ENCODE measurements at places on chromosomes 11 and 22. TPM values are rescaled to one million over a fixed set of nuclear protein-coding genes. Genes with fewer than 3 reads are reported as not detected.

The BARX2 gene
- 2.3 TPM for polyA plus RNA-seq

The KRTAP5-1 gene
- polyA plus RNA-seq = not detected

The SPA17 gene
- 26.0 TPM for polyA plus RNA-seq

The DGCR6 gene
- 0.42 TPM for polyA plus RNA-seq

The OR56A3 gene
- not detected for polyA plus RNA-seq

The SWAP70 gene
- polyA plus RNA-seq = 9.5 TPM

The C22orf23 gene
- polyA plus RNA-seq = 0.10 TPM

The GALNT18 gene
- polyA plus RNA-seq = 30.2 TPM

The SIK2 gene
- polyA plus RNA-seq = 2.3 TPM

The SESN3 gene
- 1.9 TPM for polyA plus RNA-seq

DNA sequence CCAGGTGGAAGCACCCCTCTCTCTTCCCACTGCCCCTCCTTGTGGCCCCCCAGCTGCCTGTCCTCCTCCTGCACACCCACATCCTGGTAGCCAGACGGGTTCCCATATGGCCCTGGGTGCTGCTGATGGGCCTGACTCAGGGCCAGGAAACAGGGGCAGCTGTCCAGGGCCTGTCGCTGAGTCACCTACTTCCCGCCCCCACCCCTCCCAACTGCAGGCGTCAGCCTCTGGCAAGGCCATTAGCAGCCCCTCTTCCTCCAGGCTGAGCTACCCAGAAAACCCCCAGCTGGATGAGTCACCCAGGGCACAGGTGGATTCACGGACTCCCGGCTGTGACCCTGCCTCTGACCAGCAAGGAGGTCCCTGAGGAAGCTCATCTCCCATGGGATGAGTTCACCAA is 6.9 kb upstream of the GAL start:
- no peak for DNase-seq

- DNase-seq = no peak
Measured at GRCh38 chr22:38715176-38715764, 9.5 kb downstream of the GTPBP1 start.

GRCh38 chr22:27581236-27581635 is 220.3 kb downstream of the MN1 start:
- DNase-seq = no peak

GRCh38 chr11:45113807-45114206 is 32.6 kb upstream of the PRDM11 start:
- DNase-seq = no peak

DNA sequence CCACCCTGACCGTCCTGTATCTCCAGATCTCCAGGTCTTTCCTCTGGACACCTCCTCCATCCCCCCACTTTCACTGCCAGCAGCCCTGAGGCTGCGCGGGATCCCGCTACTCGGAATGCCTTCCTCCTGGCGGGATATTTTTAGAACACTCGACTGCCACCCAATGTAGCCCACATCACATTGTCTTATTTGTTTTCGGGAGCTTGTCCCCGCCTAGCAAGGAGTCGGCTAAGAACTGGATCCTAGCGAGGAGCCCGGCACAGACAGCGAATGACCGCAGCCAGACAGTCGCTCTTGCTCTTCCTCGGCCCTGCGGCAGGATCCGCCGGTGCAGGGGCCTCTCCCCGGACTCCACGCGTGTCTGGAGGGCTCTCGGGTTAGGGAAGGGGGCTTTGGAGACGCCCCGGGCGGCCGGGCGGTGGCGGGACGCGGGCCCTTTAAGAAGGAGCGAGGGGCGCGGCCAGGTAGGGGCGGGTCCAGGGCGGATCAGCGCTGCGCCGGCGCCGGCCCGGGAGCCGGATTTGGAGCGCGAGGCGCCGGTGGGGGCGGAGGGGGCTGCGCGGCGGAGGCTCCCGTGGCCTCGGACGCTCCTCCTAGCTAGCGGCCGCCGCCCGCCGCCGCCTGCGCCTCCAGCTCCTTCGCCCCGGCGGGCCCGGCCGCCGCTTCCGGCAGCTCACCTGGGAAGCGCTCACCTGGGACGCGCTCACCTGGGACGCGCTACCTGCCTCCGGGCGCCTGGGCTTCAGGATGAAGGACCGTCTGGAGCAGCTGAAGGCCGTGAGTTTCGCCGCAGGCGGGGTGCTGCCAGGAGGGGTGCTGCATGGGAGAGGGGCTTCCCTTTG is at the start of gene STX3:
Gene STX3, plus strand, starts transcription at position 518 of the 842 bp plus-strand sequence. Its CDS starts 230 bp downstream, at position 748.
- peak; percentile 88 for DNase-seq

DNA sequence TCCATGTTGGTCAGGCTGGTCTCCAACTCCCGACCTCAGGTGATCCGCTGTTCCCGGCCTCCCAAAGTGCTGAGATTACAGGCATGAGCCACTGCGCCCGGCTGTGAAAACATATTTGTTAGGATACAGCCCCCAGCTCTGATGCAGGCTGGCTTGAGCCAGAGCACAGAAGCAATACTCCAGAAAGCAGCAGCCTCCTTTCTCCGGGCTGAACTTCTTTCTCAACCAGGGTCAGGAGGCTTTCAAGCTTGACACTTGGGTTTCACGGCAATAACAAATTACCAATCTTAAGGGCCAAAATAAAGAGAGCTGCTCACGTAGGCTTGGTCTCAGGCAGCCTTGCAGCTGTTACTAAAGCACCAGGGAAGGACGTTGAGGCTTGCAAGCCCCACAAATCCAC is 10.8 kb upstream of the CECR2 start:
- no peak for DNase-seq

GRCh38 chr22:29524442-29525191 is 28.9 kb downstream of the THOC5 start:
- DNase-seq = no peak

DNA sequence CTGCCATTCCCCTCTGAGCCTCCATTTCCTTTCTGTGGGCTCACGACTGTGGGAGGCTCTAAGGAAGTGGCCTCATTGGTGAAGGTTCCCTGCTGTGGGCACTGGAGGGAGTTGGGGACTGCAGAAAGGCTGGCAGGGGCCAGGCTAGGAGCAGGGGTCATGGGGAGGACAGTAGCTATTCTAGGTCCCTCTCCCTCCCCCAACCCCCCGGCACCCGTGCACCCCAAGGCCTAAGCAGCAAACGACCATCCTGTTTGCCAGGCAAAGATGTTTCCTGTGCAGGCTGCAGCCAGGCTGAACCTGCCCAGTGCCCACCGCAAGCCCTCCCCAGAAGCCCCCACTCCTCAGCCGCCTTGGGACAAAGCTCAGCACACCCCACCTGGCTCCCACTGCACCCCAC is 189.4 kb downstream of the MN1 start:
- no peak for DNase-seq

DNA sequence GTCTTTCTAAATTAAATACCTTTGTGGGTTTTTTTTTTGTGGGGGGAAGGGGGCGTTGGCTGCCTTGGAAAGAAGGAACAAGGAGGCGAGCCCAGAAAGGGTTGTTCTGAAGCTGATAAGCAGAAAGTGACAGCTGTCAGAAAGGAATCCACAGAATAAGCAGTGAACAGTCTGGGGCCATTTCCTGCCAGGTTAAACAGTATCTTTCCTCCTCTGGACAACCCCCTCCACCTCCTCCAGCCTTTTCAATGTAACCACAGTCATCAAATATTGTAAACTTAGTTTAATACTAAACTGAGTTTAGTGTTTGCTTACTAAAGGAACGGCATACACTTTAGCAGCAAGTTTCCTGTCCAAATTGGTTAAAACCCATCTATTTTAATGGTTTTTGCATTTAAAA is 271.2 kb upstream of the SYN3 start:
- no peak for DNase-seq

DNA sequence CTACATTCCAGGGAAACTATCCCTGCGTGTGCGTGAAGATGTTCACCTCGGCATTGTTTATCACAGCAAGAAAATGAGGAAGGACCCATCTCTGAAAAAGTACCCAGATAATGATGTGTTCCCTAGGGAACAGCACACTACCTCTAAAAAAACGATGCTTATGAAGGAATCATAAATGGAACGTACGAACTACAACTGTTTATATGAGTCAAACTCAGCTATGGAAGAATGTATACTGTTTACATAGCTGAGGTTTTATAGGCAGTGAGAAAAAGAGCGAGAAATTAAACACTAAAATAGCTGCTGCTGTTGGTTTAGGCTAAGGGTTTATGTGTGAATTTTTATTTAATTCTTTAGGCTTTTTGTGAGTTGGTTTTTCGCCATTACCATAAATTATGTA is 48.9 kb downstream of the APOL1 start:
- no peak for DNase-seq

DNA sequence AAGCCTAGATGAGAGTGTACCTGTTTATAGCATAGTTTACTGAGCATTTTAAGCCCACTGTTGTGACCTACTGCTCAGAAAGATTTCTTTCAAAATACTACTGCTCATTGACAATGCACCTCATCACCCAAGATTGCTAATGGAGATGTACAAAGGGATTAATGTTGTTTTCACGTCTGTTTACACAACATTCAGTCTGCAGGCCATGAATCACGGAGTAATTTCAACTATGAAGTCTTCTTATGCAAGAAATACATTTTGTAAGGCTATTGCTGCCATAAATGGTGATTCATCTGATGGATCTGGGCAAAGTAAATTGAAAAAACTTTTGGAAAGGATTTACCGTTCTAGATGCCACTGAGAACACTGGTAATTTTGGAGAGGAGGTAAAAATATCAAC is 112.9 kb downstream of the KIF18A start:
- peak; percentile 14 for DNase-seq

GRCh38 chr22:33380789-33381530 is 322.8 kb upstream of the SYN3 start:
- peak; percentile 98 for DNase-seq

DNA sequence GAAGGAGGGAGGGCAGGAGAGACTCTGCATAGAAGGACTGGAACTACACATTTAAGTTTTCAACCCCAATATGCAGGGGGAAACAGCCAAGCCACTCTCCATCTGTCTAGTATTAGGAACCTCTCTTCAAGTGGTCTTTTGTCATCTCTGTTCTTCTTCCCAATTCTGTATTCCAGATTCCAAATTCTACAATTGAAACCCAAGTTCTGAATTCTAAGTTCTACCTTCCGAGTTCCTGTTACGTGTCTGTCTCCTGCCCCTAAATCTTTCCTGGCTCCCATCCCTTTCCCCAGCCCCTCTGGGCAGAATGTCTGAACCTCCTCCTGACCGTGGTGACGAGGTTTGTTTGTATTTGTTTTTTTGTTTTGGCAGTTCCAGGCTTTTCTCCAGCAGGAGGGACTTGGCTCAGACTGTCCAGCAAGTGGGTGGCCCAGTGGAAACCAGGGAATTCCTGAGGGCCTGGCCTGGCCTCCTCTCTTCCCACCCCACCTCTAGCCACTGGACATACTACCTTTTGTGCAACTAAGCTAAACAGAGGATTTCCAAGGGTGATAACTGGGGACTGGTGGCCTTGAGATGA is 1.6 kb upstream of the THOC5 start:
- no peak for DNase-seq

DNA sequence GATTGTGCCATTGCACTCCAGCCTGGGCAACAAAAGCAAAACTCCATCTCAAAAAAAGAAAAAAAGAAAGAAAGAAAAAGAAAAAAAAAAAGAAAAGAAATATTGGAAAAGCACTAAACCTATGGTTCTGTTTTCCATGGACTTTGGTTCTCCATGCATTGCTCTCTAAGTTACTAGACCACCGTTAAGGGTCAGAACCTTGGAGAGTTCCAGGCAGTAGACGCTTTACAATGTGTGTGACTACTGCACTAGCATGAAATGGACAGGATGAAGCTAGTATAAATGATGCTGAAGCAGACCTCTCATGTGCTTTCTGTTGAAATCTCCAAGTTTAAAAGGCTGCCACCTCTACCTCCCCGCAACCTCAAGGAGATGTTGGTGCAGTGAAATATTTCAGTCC is 63.5 kb downstream of the SIK2 start:
- DNase-seq = no peak

DNA sequence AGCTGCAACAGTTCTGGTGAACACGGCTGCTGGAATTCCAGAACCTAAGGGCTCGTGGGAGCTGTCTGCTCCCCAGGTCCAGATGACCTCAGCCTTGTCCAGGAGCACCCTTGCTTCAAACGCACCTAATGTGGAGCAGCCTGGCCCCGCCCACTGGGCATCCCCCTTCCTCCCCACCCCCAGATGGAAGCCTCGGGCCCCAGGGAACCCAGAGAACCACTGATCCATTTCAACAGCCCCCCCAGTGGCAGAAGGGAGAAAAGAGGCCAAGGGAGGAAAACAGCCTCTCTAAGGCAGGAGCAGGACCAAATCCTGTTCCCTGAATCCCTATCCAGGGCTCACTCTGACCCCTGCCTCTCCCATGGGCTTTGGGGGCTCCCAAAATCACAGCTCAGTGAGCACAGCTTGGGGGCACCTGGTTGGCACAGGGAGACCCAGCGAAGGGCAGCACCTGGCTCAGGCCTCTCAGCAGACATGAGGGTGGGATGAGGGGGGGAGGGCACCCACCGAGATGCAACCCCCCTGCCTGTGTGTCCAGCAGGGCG is 1.2 kb downstream of the CYTH4 start:
- no peak for DNase-seq

GRCh38 chr22:24758164-24758799 is 16.2 kb downstream of the PIWIL3 start:
- DNase-seq = peak; percentile 15

GRCh38 chr11:86486261-86487030 is 111.8 kb downstream of the CCDC81 start:
- no peak for DNase-seq

DNA sequence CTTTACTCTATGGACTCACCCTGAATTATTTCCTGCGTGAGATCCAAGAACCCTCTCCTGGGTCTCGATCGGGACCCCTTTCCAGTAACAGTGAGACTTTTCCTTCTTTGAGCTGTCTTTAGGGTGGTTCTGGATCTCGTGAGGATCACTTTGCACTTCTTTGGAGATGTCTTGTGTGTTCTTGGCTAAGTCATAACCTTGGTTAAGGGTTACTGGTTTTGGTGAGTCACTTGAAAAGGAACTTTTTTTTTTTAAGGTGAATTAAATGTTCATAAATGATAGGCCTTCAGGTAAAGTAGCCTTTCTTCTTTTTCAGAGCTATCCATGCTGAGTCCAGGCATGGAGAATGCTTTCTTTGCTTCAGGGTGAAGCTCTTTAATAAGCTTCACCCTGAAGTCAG is 19.4 kb upstream of the GSTP1 start:
- DNase-seq = peak; percentile 48

DNA sequence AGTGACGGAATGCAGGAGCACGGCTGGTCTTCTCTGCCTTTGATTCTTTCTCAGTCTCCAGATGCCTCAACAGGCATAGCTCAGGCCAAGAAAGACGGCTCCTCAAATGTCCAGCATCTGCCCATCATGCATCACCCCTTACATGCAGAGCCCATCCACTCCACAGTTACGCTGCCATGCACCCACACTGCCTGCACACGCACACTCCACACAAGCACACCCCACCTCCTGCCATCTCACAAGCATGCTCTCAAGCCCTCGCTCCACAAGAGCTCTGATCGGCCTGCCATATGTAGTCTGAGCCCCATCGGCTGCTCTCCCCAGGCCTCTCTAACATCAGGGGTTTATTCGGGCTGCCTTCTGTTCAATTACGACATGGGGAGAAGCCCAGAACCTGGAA is 18.8 kb downstream of the SCN4B start:
- DNase-seq = no peak

- DNase-seq = peak; percentile 83
Measured at GRCh38 chr11:76824980-76825725, 35.6 kb upstream of the ACER3 start.
